ENCODE measurements at places on chromosomes 2 and 18.

DNA sequence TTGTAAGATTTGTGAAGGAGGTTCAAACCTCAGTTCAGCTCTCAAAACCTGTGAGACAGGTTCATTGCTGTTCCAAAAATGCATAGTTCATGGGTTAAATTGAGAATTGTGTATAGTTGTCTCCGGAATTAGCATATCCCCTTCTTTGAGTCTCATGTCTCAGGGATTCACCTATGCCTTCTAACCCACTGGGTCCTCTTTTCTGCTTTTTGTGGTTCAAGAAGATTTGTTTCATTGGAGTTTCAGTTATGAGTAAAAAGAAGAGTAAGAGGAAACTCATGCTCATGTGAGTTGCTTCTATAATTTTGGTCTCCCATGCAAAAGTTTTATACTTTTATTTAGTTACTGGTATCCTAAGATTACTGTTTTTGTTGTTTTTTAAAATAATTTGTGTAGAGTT is 1219.8 kb upstream of the ZEB2 start:
- DNase-seq, result no peak

DNA sequence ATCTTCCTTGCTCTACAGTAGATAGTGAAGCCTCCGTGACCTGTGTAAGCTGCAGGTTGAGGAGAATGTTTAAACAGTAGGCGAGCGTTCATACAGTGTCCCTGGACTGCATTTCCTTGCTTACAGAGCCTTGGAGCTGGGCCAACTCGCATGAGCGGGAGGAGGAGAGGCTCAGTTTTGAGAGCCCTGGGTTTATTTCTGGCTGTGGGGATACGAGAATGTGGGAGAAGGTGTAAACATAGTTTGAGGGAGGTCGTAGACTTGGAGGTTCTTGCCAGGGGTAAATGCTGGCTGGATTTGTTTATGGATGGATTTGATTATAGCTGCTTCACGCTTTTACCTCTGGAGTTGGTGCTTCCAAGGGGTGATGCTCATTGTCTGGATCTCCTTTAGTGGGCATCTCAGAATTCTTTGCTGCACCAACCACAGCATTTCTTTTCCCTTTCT is 20.8 kb downstream of the CRIM1 start:
- no peak for DNase-seq

- no peak for DNase-seq
Measured at GRCh38 chr2:29479401-29479800, 364.2 kb downstream of the CLIP4 start.

DNA sequence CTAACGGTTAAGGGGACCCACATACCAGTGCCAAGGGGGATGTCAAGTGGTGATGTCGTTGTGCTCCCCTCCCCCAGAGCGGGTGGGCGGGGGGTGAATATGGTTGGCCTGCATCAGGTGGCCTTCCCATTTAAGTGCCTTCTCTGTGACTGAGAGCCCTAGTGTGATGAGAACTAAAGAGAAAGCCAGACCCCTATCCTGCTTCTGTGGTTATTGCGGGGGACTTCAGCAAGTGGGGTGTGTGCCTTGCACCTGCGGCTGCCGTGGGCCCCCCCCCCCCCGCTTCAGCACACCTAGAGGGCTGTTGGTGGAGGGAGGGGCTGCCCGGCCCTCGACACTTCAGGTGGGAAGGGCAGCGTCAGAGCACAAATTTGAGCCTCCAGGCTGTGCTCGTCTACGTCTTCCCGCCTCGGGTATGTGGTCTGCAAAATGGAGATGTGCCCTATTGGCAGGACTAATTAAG is 6.1 kb downstream of the CTDSP1 start:
- DNase-seq, result no peak

DNA sequence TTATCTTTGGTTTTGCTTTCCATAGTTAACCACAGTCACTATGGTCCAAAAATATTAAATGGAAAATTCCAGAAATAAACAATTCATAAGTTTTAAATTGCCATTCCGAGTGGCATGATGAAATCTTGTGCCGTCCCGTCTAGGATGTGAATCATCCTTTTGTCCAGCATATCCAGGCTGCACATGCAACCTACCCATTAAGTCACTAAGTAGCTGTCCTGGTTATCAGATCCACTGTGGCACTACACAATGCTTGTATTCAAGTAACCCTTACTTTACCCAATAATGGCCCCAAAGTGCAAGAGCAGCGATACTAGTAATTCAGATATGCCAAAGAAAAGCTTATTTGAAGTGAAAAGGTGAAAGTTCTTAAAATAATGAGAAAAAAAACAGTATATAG is 10.7 kb downstream of the USP34 start:
- peak; percentile 83 for DNase-seq

DNA sequence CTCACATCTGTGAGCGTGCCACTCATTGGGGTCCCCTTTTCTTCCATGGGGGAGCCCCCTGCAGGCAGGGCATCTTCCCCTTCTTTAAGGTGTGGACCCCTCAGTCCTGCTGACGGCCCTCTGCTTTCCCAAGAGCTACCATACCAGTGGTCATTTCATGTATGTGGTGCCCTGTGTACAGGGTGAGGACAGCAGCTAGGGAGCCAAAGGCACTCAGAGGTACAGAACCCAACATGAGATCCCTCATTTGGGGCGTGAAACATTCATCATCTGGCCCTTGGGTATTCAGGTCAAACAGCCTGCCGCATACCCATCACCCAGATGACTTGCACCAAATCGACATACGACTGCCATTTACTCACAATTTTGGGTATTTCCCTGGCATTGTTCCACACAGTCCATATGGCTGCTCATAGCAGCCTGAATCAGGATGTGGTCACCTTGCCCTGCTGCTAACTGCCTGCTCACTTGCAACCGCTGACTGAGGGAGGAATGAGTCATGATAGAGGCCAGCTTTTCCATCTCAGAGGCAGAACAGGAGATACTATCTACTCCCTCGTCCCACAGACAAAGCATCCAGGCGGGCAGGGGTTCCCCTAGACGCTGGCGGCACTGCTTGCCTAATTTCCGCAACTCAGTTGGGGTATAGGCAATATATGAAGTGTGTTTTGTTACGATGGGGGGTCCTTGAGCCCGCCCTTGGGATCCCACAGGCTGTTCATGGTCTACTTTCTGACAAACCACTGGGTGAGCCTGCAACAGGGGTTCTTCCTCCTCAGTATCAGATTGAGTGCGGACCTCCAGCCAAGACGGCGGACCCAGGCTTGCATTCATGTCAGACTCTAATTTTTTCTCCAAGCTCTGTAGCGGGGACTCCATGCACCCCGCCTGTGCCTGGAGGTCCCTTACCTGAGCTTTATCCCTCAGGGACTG is 228.6 kb downstream of the SATB2 start:
- no peak for DNase-seq

GRCh38 chr18:55634545-55634944 is 46.6 kb upstream of the TCF4 start:
- peak; percentile 94 for DNase-seq

DNA sequence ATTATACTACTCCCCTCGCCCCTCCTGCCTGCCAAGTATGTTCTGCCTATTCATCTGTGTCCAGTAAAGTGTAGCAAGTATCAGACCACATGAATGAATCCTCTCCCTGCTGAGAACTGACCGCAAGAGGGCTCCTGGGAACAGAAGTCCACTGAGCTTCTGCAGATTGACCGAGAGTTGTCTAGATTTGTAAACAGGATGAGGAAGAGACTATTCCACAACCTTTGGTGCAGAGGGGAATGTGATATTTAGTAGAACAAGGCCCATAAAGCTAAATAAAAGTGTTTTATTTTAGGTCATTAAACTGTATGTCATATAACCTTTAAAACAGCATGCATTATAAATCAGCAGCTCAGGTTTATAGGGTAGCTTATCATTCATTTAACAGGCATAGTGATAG is 377.0 kb downstream of the DCC start:
- DNase-seq, result no peak

DNA sequence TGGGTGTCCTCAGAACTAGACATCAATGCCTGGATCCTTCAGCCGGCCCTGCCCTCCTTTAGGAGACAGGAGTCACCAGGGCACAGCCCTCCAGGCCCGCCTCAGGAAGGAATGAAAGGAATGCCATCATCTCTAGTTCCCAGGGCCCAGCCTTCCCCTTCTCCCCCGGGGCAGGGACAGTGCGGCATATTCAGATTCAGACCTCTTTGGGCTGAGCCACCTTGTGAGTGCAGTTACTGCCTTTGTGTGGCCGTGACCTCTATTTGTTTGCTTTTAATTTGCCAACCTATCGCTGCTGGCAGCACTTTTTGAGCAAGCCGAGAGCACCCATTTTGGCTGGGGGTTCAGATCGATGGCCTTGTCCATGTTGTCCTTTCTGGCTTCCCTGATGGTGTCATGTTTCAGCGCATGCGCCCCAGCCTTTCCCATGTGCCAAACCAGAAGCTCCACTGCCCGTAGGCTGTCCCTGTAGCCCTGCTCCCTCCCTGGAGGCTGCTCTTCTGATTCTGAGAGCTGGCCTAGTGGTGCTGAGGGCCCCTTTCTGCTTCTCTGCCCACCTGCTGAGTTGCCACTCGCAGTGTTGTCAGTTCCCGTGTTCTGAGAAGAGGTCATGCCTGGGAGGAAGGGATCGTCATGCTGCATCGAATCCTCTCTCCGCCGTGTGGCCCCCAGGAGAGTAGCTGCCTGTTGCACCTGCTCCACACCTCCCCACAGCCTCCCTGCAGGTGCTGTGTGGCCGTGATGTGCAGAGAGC is 10.9 kb downstream of the ANKRD23 start:
- DNase-seq, result peak; percentile 48
